Activated naive CD4-positive, alpha-beta T cell (primary cell): ENCODE measurements at places on chromosomes 2 and 18.

GRCh38 chr2:7037340-7038333 lies 120.4 kb downstream of the RNF144A start:
- peak; percentile 23 for DNase-seq

DNA sequence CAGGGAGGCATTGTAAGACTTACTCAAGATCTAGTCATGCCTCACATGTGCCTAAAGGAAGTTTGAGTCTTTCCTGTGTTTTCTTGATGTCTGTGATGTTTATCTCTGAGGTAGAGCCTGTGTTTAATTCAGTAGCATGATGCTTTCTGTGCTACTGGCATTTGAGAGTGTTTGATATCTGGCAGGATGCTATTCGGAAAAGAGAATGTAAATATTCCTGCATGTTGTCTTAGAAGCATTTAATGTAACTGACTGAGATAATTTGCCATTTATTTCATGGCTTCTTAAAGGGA lies 58.8 kb downstream of the GREB1L start:
- no peak for DNase-seq

DNA sequence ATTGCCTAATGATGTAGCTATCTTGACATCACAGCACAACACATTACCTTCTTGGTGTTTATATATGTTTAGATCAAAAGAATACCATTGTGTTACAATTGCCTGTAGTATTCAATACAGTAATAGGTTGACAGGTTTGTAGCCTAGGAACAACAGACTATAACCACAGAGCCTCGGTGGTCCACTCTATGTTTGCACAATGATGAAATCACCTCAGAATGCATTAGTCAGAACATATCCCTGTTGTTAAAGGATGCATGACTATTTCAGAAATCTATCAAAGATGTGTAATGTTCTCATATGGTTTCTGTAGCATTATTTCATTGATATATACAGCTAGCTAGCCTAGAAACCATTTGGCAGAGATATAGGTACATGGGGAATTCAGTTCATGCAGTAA lies 8.9 kb downstream of the METTL5 start:
- no peak for DNase-seq

DNA sequence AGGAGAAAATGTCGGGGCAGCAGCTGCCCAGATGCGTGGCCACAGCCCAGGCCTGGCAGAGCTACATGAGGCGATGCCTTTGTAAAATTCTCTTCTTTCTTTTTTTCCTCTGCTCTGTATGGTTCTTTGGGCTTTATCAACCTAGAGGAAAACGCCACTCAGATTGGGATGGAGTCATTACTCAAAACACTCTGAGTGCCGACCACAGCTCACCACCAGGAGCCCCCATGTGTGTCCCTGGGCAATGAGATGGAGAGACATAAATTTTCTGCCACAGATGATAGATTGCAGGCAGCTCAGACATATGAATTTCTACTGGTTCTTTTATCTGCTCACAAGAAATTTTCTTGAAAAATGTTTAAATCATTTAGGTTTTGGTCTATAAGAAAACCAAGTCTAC lies 56.0 kb downstream of the PARD6G start:
- no peak for DNase-seq

GRCh38 chr2:74414881-74415761 lies 6.3 kb downstream of the C2orf81 start:
- DNase-seq = no peak

DNA sequence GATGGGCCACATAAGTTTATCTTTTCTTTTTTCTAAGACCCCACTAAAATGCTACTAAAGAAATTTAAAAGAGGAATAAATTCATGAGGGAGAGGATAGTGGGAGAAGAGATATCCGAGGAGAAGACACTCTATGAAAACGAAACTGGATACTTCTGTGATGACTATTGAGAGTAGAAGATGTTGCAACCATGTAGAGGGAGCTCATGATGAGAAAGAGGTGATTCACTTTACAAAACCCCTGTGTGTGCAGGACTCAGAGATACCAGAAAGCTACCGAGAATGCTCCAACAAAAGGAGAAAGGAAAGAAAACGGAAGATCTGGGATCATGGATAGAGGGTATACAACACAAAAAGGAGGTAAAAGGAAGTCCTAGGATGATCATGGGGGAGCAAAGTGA lies 34.9 kb downstream of the SLC38A11 start:
- DNase-seq = no peak

DNA sequence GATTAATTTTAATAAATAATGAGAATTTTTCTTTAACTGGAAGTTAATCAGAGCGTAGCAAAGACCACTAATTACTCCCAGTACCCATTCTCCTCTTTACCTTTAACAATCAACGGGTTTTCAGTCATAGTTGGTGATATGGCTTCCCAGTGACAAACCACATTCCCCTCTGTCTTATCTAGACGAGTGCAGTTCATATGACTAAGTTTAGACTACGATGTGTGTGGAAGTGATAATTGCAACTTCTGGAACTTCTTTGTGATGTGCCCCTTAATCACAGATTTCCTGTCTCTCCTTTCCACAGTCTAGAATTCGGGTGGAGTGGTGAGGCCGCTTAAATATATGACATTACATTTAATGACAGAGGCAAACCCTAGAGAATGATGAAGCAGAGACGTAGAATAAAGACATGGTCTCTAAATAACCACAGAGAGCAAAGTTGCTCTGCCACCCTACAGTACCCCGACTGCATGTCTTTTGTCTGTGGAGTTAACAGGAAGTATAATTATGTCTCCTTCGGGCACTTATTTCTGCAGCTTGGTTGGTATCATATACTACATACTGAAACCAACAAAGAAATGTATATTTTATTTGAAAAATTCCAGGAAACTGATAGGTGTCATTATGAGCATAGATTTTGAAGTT lies 693.3 kb upstream of the CDH7 start:
- no peak for DNase-seq

GRCh38 chr2:20643060-20643459 lies 7.8 kb downstream of the HS1BP3 start:
- no peak for DNase-seq

- DNase-seq = no peak
Measured at GRCh38 chr18:36402765-36403396, 105.4 kb downstream of the FHOD3 start.

DNA sequence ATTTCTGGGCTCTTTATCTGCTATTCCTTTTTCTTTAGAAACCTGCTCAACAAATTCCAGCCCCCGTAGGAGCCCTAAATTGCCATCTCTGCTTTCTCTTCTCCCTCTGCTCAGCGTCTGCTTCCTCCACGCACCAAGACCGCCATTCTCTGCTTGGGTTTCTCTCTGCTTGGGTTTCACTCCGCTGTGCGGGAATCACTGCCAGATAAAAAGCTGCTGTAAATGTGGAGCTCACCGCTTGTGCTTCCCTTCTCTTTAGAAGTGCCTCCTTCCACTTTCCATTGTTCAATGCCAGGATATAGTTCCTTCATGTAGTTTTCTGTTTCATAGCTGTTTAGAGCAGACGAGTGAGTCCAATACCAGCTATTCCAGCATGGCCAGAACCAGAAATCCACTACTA lies 45.9 kb downstream of the TMEM237 start:
- DNase-seq = no peak

GRCh38 chr18:46310675-46311345 lies 206.6 kb downstream of the HAUS1 start:
- no peak for DNase-seq

DNA sequence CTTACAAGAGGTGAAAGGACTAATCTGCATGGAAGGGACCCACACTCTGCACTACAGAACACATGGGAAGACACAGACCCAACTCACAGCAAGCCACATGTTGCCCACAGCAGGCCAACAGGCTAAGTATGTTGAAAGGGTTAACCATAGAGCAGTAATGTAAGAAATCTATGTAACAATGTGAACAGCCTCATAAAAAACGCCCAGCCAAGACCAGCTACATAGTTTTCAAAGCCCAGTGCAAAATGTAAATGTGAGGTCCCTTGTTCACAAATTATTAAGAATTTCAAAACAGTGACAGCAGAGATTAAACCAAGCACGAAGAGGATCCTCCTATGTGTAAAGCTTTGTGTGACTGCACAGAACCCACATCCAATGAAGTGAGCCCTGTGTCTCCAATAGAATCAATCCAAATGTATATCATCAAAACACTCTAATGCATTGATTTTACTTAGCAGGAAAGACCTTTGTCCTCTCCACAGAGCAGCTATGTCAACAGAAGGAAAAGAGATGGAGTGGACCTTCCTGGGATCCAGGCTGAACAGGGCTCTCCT lies 210.1 kb downstream of the AGPS start:
- no peak for DNase-seq

- DNase-seq = peak; percentile 18
Measured at GRCh38 chr2:62705859-62706720, 577 bp downstream of the EHBP1 start.

DNA sequence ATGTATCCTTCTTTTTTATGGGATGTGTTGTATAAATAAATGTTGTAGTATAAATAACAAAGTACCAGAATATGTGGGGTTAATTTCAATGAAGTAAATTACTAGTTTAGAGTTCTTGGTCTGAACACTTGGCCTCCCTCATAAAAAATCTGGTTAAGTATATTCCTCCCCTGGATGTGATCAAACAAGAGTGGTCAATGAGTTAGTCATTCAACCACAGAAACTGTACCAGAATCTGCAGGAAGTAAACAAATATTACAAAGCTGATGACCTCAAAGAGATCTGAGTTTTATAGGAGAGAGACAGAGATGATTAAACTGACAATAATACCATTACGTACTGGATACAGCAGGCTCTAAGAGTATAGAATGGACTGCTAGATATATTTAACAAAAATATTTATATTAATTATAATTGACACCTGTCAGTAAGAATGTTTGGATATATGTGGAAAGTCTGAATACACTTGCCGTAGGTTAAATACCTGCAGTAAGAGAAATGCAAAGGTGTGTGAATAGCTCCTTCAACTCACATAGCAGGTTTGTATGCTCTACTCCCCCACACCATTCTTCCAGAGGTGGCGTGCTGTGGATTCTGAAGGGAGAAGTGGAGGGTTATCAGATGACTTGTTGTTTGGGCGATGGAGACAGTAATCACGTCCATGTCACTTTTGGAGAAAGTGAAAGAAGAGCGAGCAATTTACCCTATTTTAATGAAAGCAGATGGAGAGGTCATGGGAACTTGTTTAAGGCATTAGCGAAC lies 108.3 kb upstream of the LRATD1 start:
- no peak for DNase-seq

- DNase-seq = no peak
Measured at GRCh38 chr2:63862806-63863205, 21.1 kb downstream of the UGP2 start.

GRCh38 chr18:23967321-23968089 lies 47.0 kb upstream of the TTC39C start:
- no peak for DNase-seq

GRCh38 chr2:229346816-229347540 lies 75.9 kb upstream of the PID1 start:
- no peak for DNase-seq

DNA sequence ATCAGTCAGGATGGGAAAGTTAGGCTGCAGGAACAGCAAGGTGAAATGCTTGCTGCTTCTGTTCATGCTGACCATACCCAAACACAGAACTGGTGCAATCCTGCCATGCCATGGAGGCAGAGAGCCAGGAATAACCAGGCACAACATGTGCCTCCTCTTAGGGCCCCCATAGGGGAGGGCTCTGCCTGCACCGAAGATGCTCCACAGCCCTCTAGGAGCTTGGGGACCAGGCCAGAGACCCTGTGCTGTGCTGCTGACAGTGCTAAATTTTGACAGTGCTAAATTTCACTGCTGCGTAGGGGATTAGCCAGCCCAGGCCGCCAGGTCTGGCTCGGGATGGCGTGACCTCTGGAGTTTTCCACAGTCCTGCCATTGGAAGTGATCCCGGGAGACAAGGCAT lies 173.3 kb downstream of the SH3RF3 start:
- no peak for DNase-seq

GRCh38 chr2:212912445-212913103 lies 238.8 kb downstream of the IKZF2 start:
- DNase-seq = no peak

DNA sequence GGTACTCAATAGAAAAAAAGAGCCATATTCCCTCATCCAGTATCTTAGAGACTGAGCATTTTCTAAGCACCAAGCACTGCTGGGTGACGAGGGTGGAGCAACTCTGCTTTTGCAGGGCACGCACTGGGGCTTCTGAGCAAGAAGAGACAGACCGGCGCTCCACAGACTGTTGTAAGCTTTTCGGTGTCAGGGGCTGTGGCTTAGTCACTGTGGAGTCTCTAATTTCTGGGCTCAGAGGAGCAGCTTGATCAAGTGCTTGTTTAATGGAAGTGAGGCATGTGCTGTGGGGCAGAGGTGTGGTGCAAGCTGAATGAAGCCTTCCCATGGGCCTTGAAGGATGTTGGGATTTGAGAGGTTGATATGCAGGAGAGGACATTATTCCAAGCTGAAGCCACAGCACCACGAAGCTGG lies 227.1 kb downstream of the MYCN start:
- DNase-seq = no peak

GRCh38 chr18:23155537-23155936 lies 20.3 kb downstream of the CABLES1 start:
- no peak for DNase-seq

DNA sequence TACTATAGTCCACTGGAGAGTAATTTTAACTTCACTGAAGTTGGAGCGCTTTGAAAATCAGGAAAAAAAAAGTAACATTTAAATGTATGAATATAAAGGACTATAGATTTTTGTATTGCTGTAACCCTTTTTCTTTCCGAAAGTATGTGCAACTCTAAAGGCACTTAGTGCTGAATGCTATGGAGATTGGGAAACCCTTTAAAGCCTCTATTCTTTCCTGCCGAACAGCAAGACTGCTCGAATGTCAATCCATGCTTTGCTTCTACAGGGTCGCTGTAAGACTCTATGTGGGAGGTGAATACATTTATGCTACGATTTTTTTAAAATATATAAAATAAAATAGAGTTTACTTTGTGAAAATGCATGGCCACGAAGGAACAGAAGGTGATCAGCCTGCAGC lies 825 bp downstream of the GRB14 start:
- DNase-seq = no peak

- DNase-seq = no peak
Measured at GRCh38 chr2:72043985-72044384, 103.7 kb downstream of the CYP26B1 start.

DNA sequence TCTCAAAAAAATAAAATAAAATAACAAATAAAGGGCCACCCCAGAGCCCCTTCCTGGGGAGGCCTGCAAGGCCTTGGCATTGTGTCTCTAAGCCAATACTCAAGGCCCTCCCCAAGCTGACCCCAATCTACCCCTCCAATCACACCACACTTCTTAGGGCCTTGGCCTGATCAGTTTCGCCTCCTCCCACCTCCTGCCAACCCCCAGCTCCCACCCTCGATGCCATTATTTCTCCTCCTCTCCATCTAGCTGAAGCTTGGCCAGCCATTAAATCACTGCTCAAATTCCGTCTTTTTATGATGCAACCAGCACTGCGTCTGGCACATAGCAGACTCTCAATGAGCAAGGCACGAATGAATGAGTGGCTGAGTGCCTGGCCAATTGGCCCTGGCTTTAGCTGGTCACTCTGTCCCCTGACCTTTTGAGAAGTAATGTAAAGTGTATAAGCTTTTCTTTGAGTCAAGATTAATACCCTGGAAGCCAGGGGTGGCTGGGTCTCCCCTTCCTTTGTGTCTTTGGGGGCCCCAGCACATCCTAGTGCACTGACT lies 55.9 kb downstream of the SMAD7 start:
- DNase-seq = no peak
